ENCODE measurements at places on chromosomes 12 and 14. TPM values are rescaled to one million over a fixed set of nuclear protein-coding genes. Genes with fewer than 3 reads are reported as not detected.

Gene STYK1
- total RNA-seq = 1.0 TPM

Gene CCDC88C
- total RNA-seq = 7.2 TPM

Gene ING4
- total RNA-seq = 23.4 TPM

Gene AMN
- 0.40 TPM for total RNA-seq

Gene MFAP5
- 3.9 TPM for total RNA-seq

Gene NDRG2
- 6.3 TPM for total RNA-seq

Gene CFAP251
- total RNA-seq = 4.2 TPM

Gene DERA
- total RNA-seq = 54.6 TPM
